B cell (primary cell): ENCODE measurements at places on chromosomes 5 and 9. TPM values are rescaled to one million over a fixed set of nuclear protein-coding genes. Genes with fewer than 3 reads are reported as not detected.

DNA sequence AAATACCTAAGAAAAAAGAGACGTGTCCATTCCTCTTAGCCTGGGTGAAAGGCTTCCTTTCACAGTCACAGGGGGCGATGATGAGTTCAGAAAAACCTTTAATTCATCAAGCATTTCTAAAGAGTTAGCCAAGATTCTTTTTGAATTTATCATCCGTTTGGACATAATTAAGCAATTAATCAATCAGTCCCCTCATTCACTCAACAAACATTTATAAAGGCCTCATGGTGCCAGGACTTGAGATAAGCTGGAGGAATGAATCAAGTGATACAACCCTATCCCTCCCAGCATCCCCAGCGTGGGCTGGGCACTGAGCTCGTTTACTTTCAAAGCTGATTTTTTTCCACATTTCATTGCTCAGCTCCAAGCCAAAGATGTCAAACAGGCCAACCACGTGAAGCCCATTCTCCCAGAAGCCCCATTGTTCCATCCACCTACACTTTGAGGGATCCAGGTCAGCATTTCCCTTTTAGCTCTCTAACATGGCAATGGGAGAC lies 140.5 kb downstream of the SLIT3 start:
- no peak overlapping the region for H3K27ac ChIP-seq
- no peak for DNase-seq
- H3K4me1 ChIP-seq = no peaks in the 10 kb centered on the region

GRCh38 chr9:96270236-96270744 lies 31.7 kb downstream of the HSD17B3 start:
- H3K4me1 ChIP-seq = no peaks in the 10 kb centered on the region
- H3K36me3 ChIP-seq = no peaks in the 10 kb centered on the region

DNA sequence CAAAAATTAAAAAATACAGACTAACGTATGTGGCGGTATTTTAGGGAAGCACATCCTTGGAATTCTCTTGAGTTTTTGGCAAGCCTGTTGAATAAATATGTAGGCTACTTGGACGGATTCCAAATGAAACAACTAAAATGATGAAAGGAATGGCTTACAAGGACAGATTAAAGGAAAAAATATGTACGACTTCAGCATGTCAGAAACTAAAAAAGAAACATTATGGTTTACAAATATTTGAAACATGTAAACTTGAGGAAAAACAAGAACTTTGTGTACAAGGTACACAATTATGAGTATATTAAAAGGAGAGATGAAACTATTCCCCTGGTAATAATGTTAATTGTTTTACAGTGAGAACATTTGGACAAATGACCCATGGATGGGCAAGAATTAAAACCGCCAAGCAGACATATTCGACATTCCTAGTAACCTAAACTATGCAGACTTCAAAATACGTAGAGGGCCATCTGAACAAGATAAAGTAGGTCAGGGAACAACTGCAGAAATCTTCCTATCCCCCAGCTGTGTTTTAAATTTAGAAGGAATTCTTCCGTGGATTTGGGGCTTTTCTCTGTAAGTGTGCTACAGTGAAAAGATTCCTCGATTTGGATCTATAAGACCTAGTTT lies 12.5 kb downstream of the EDIL3 start:
- H3K27ac ChIP-seq = no peak overlapping the region
- no peak for DNase-seq
- H3K4me1 ChIP-seq = no peaks in the 10 kb centered on the region
- H3K4me3 ChIP-seq = no peak overlapping the region
- H3K27me3 ChIP-seq = no peaks in the 10 kb centered on the region

GRCh38 chr9:114362394-114362793 lies 25.4 kb downstream of the AKNA start:
- H3K4me1 ChIP-seq = peaks cover 48% of the 10 kb centered on the region
- H3K27ac ChIP-seq = peak overlapping the region; percentile 26
- no peaks in the 10 kb centered on the region for H3K27me3 ChIP-seq
- peaks cover 89% of the 10 kb centered on the region for H3K36me3 ChIP-seq

DNA sequence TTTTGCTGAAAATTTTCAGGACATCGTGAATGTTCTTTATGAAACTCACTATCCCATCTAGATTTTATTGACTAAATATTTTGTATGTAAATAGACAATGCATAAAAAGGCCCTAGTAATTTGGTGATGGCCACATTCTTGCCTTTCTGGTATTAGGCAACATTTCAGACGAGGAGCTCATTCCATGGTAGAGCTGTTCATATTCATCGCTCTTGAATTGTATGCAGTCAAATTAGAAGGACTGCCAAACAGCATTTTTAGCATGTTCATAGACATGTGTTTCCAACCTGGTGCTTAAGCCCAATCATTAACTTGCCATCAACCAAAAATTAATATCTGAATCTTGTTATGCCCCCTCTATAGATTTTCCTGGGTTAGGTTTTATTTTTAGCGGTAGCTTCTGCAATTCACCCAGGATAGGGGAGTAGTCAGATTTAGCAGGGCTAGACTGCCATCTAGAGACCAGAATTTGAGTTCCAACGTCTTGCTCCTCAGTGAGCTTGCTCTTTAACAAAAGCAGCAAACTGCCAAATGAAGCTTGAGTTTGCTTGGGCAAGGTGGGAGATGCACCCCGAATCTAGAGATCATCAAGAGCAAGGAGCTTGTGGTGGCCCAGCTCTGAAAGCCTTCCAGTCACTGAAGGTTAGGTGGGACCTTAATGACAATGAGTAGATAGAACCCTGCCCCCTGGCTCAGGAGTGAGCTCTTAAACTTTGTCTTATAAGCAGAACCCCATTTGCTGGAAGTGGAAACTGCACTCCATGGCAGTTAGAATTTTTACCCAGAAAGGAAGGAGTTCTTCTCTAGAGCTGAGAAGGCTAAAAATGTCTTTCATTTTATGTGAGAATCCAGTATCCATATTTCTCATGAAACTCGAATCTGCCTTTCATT lies 456.2 kb downstream of the RASEF start:
- DNase-seq = peak; percentile 68
- no peaks in the 10 kb centered on the region for H3K27me3 ChIP-seq

The SPINK13 gene
- not detected in 2 replicates for polyA plus RNA-seq

GRCh38 chr5:150640311-150641005 lies at the start of gene SYNPO:
Gene SYNPO (plus strand): TSS chr5:150640660. CDS start chr5:150648276, 7,616 bp downstream.
- H3K36me3 ChIP-seq = peaks cover 5% of the 10 kb centered on the region
- H3K27me3 ChIP-seq = no peaks in the 10 kb centered on the region
- no peaks in the 10 kb centered on the region for H3K4me1 ChIP-seq
- no peak within 1 kb of the TSS for H3K4me3 ChIP-seq
- DNase-seq = no peak
- H3K27ac ChIP-seq = no peak within 1 kb of the TSS

DNA sequence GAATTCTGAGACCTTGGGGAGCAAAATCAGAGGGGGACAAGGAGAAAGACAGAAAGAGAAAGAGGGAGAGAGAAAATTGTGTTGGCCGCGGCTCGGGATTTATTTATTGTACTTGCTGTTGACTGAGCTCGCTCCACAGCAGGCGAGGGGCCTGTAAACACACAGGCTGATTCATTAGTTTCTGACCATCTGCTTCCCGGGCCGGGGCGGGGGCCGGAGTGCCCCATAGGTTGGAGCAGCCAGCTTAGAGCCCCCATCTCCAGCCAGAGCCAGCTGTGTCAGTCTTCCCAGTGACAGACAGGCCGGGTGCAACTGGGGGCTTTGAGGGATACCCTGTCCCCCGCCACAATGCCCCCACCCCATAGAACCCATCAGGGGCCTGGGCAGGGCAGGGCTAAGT lies 30.9 kb downstream of the NTNG2 start:
- DNase-seq = no peak
- H3K4me1 ChIP-seq = no peaks in the 10 kb centered on the region
- no peak overlapping the region for H3K27ac ChIP-seq
